ENCODE measurements at places on chromosomes 5 and 9.
A peak's percentile ranks its signal among the peaks of the same experiment; 100 is the strongest.

DNA sequence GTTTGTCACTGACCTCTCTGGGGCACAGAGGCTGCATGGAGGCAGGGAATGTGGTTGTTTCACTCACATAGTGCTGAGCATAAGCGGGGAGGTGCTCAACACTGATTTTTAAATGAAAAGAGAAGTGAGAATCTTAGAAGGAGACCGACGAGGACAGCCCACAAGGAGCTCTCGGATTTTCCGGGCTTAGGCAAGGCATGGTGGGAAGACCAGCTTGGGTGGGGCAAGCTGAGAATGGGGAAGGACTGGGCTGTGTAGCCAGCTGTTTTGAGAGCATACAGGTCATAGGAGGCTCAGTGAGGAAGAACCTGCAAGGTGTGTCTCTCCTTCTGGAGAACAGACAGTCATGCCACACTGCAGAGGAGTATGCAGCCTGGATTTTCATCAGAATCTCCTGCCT lies 86.0 kb upstream of the TNFSF8 start:
- DNase-seq: no peak

- no peak for DNase-seq
These were observed 14.7 kb upstream of the SFXN1 start for GRCh38 chr5:175463641-175464040.

DNA sequence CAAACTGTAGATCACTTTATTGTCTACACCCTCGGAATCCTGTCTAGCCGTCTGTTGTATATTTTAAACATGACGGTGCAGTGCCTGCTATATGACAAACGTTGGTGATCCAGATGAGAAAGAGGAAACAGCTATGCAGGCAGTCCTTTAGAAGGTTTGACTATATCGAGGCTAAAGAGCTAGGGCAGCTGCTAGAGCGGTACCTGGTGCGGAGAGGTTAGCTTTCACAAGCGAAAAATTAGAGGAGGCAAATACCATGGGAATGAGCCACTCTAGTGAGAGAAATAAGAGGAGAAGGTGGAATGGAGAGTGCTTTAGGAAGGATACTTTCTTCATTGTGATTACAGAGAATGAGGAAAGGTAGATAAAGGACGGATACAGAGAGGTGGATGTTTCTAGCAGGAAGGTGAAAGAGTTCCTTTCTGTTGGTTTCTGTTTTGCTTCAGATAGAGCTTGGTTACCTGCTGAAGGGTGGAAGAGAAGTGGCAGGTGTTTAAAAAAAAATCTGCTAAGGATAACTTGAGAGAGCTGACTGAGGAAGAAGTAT lies 959 bp upstream of the FBXL17 start:
- peak; percentile 15 for DNase-seq

DNA sequence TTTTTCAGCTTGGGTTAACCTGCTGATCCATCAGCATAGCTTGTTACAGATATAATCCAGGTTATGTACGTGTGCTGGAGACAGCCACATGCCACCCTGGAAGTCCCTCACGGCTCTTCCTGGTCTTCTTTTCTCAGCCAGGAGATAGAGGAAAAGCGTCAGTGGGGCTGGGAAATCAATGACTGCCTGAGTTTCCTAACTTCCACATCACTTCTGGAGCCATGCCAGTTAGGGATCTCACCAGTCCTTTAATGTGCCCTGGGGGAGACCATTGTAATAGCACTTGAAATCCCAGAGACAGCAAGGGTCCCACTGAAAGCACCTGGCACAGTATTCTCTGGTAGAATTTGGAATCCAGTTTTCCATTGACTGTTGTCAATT lies 29.2 kb downstream of the ANXA2R start:
- DNase-seq: no peak

GRCh38 chr9:128555180-128555721 lies 2.9 kb downstream of the SPTAN1 start:
- peak; percentile 30 for DNase-seq

DNA sequence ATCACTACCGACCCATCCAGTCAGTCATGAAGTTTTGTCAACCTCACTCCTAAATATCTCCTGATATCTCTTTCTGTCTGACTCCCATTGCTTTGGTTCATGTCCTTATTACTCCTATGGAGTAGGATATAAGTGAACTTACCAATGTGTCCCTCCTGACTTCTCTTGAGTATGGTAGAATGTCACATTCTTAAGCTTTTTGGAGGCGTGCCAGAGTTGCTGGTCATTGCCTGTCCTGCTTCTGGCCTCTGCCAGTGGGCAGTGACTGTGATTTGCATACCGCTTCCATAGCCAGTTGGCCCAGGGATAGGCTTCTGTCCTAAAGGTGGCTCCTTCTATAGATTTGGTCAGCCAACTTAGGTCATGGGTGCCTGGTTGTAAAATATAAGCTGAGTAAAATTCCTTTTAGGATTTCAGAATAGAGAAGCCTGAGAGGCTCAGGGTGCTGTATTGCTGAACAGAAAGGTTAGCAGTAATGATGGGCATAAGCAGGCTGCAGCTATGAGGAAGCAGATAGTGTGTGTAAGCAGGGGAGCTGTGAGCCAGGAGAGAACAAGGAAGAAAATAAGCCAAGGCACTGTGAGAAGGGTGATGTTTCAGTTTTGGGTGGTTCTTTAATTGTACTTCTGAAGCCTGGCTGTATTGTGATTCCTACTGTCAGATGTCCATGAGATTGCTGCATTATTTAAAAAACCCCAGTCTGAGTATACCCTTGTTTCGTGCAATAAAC lies 16.1 kb upstream of the MARCHF3 start:
- peak; percentile 15 for DNase-seq

- DNase-seq: no peak
These were observed 82.2 kb upstream of the ICE1 start for GRCh38 chr5:5340206-5340729.

- no peak for DNase-seq
These were observed 474.8 kb downstream of the EFNA5 start for GRCh38 chr5:107195890-107196395.

- DNase-seq: no peak
These were observed 16.6 kb downstream of the ZNF608 start for GRCh38 chr5:124729720-124730359.

DNA sequence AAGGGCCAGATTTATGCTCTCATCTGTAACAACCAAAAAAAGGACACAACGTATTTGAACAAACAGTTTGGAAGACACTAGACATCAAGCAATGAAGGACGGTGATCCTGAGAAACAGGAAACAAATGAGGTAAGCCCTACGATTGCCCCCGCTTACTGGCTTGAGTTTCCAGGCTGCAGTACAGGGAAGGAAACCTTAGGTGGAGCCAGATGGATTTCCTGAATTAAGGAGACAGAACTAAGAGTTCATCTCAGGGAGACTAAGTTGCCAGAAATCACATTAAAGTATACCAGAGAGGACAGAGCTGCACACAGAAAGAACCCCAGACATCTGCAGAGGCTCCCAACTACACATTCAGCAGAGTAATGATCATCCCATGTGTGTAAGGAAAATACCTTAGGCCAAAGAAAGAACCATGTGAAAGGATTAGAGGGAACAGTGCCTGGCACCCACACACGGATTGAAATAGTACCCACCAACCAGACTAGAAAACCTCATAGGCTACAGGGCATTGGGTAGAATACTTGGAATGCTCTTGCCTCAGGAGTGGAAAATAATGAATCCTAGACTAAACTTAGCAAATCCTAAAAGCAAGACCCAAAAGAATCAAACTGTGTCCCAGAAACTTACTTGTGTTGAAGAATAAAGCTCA lies 99.3 kb upstream of the NIPBL start:
- DNase-seq: peak; percentile 22

- DNase-seq: no peak
These were observed 146.9 kb upstream of the GNA14 start for GRCh38 chr9:77794985-77795384.

GRCh38 chr5:150345716-150346115 lies 11.8 kb upstream of the TCOF1 start:
- DNase-seq: no peak

GRCh38 chr9:15248081-15248480 lies 58.9 kb downstream of the TTC39B start:
- DNase-seq: no peak

- DNase-seq: no peak
These were observed 93.7 kb downstream of the C9orf152 start for GRCh38 chr9:110114086-110114858.

GRCh38 chr9:96487949-96488348 lies 38.0 kb downstream of the HABP4 start:
- DNase-seq: no peak

DNA sequence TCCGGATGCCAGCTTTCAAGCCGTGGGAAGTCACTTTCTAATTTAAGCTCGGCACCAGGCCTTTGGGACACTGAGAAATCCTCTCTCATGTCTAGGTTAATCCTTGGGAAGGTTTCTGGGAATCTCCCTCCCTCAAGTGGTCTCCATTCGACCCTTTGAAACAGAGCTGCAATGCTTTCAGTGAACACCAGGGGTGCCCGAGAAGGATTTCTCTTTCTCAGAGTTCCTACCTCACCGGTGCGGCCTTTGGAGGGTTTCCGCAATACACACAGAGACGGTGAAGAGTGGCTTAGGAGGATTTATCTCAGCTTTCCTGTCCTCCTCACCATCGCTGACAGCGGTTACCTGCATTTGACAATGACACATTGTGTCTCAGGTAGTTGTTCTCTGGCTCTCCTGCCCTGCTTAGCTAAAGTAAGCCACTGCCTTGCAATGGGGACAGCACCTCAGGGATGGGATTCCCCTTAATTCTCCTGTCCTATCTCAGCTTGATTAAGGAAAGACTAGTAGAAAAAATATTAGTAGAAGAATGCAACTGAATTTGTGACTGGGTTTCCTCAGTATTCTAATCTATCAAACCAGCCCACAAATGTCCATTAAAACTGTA lies 180.6 kb downstream of the GABRG2 start:
- no peak for DNase-seq

DNA sequence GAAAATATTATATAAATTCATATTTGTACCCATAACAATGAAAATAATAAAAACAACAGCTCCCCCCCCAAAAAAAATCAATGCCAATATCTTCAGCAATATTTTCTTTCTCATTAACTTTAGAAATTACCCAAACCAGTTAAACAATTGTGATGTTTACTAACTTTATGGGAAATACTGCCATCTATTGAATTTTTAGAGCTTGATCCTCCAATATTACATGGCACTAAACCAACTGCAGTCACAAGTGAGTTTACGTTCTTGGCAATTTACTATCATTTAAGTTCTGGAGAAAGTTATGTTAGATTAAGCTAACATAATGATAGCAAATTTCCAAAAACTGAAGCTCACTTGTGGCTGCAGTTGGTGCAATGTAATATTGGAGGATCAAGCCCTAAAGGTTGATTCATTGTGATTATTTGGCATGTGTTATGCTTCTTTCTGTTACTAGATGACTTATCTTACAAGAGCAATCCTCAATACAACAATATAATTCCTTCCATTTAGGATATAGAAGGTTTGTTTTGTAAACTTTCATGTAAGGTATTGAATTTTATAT lies 379.5 kb downstream of the CDH18 start:
- no peak for DNase-seq

DNA sequence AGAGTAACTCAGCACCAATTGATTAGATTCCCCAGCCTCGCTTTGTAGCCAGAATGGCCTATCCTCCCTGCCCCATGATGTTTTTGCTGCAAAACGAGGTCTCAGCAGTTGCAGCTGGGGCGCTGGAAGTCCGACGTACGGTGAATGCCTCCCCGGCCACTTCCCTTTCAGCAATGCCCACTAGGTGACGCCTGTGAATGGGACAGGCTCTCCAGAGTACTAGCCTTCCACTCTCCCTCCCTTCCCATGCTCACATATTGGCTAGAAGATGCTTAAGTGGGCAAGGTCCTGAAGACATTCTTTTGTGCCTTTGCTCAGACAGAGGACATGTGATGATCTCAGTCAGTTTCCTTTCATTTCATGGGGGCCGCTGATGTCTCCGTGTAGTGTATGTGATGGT lies 50.8 kb downstream of the DMRT2 start:
- no peak for DNase-seq

DNA sequence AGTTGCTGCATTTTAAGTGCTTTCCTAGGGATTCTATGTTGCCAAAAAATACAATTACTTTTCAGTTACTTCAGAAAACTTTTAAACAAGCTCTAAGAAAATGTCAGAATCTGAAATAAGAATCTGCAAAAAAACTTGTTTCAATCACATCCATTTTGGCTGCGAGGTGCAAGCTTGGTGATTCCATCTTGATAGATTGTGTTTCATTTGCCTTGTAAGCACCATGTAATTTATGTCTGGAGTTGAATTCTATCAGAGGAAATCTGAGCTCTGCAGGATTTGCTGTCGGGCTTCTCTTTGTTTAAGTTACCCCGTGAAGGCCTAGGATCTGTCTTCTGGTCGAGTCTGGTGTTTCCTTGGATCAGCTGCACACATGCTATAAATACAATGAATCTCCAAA lies 40.4 kb upstream of the MAN2A1 start:
- no peak for DNase-seq

GRCh38 chr5:86679529-86679928 lies 61.8 kb downstream of the COX7C start:
- peak; percentile 15 for DNase-seq

- peak; percentile 64 for DNase-seq
These were observed 393.7 kb upstream of the PDE4D start for GRCh38 chr5:60287174-60287771.

DNA sequence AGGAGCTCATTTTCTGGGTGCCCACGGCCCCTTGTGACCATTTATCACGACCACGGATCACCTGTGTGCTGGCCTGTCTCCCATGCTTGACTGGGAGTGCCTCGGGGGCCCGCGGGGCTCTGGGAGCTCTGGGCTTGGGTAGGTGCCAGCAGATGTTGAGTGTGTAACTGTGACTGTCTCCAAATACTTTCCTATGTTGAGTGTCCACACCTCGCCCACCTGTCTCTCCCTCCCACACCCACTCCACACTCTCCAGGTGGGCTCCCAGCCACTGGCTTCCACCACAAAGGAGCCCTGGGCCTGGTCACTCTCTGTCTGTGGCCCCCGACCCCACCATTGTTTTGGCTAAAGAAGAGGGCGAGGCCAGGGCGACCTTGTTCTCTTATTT lies 196.4 kb downstream of the CDK5RAP2 start:
- no peak for DNase-seq

DNA sequence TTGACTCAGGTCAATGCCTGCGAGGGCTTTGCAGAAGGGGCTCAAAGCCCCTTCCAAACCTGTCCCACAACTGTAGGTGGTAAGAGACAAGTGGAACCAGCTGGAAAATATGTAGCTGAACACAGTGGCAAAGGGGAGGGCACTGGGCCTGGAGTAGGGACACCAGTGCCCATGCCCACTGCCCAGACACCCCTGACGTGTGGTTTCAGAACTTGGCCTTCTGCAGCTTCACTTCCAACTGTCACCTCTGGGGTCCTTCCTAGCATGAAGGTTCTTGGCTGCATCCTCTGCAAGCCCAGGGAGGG lies 233.1 kb upstream of the IRX1 start:
- no peak for DNase-seq

DNA sequence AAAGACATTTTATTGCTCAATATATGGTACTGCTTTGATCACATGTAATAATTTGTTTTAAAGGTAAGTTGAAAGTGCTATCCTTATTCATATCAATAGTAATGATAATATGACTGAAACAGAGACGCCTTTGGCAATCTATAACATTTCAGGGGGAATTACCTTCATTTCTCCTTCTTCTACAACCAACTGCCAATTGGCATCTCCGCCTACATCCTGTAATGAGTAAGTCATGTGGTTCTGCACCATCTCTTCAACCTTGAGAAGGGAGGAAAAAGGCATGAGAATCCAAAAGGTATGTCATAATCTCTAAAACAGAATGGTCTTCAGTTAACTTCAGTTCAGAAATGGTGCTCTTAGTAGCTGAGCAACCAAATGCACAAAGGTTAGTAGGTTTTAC lies 52.4 kb downstream of the HMGCR start:
- DNase-seq: no peak

- peak; percentile 9 for DNase-seq
These were observed 155.7 kb downstream of the RMI1 start for GRCh38 chr9:84136119-84136868.

Measured in Calu3 (cell line).